ENCODE measurements at places on chromosomes 16 and 17.
A peak's percentile ranks its signal among the peaks of the same experiment; 100 is the strongest.

GRCh38 chr17:30228011-30228410, 7.5 kb downstream of the SLC6A4 start:
- no peak for DNase-seq

- no peak for DNase-seq
Measured at GRCh38 chr17:34623856-34624766, 44.7 kb downstream of the TMEM132E start.

DNA sequence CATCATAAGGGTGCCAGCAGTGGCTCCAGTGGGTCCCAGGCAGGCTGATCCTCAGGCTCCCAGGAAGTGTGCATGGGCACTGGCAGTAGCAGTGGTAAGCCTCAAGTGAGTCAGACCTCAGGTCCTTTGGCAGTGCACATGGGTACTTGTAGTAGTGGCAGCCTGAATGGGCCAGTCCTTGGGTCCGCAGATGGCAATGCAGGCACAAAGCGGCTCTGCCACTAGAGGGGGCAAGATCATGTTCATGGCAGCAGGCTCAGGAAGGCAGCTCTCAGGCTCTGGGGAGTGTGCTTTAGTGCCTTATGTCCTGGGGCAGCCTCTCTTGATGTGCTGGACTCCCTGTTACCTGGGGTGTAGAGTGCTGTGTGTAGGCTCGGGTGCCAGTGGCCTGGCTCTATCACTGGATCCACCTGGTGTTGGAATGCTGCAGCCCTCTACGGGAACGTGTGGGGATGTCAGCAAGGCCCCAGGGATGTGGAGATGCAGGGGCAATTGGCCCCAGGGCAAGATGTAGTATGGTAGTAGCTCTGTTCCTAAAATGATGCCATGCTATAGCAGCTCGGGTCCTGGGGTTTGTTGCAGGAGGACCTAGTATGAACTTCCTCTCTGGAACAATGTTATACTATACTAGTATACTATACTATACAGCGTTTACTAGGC, 11.0 kb downstream of the ACSM3 start:
- peak; percentile 13 for DNase-seq

GRCh38 chr17:27407916-27408864, 48.1 kb upstream of the KSR1 start:
- no peak for DNase-seq

GRCh38 chr17:76540381-76541300, 797 bp downstream of the PRCD start:
- peak; percentile 90 for DNase-seq

DNA sequence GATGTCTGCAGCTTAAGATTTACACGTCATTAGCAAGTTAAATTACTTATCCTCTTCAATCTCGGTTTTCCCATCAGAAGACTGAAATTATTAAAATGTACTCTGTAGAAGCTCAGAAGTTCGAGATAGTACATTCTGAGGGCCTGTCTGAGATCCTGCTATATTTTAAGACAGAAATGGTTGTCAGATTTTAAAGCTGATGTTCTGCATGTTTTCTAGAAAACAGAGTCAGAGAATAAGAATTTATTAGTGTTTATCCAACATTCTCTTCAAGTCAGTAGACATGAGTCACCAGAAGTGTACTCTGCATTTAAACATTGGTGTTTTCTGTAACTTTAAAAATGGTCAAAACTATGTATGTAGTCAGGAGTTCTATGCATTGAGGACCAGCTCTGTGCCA, 155.2 kb upstream of the MYOCD start:
- DNase-seq, result no peak

DNA sequence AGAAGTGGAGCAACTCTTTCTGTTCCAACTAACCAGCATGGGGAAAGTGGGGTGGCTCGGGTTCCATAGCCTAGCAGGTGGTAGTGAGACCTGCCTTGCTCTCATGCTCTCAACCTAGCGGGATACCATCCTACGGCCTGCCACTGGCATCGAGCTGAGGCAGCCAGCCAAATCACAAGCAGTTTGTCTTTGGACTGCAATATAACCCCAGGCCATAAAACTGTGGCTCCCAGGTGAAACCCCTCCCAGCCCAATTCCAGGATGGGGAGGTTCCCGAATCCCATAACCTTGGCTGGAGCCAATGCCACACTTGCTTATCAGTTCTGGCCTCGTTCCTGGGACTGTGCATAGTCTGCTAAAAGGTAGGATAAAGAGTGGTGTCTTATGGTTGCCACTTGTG, 155.8 kb upstream of the NETO2 start:
- no peak for DNase-seq

DNA sequence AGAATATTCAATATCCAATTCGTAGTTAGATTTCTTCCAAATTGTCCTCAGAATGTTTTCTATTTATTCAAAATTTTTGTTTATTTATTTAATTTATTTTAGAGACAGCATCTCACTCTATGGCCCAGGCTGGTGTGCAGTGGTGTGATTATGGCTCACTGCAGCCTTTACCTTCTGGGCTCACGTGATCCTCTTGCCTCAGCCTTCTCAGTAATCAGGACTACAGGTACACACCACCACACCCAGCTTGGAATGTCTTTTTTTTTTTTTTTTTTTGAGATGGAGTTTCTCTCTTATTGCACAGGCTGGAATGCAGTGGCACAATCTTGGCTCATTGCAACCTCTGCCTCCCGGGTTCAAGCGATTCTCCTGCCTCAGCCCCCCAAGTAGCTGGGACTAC, 3.5 kb upstream of the DRG2 start:
- DNase-seq, result no peak

DNA sequence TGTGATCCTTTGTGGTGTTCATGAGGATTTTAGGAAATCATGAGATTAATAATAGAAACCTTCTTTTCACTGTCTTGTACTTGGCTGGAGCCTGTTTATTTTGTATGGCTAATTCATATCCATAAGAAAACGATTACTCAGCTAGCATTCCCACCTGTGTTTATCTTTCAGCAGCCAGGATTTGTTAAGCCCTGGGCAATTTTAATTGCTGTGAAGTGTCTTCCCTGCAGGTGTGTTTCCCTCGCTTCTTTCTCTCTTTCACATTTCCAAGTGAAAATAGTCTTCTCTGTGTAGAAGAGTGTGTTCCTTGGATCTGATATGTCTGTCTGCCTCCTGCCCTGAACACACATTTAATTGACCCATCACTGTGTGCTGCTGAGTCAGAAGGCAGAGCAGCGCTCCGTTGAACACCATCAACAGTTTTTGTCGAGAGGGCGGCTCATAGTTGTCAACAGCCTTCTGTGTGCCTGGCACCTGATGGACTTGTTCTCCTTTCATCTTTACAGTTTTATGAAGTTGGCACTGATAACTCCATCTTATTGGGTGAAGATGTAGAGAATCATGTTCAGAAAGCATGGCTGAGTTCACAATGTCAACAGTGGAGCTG, 83.2 kb downstream of the SPECC1 start:
- no peak for DNase-seq

- DNase-seq, result no peak
Measured at GRCh38 chr16:17237350-17237944, 233.3 kb downstream of the XYLT1 start.

DNA sequence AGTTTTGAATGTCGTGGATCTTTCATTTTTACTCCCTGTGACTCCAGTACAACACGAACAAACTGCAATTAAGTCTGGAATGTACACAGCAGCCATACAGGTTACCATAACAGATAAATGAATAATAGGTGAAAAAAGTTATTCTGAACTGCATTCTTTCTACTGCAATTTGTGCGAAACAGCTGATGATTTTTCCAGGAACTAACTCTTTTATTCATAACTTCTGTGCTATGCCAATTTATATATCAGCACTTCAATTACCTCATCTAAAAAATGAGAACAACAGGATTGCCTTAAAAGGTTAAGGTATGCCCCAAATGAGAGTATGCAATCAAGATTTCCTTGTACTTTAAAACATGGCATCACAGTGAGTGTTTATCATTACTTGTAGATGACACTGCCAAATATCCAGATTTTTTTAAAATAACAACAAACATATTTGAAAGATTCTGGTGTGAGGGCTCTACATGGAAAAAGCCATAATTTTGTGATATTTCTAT, 238.9 kb downstream of the CDH8 start:
- DNase-seq, result no peak

GRCh38 chr17:74542727-74543383, 3.1 kb downstream of the CD300C start:
- no peak for DNase-seq

DNA sequence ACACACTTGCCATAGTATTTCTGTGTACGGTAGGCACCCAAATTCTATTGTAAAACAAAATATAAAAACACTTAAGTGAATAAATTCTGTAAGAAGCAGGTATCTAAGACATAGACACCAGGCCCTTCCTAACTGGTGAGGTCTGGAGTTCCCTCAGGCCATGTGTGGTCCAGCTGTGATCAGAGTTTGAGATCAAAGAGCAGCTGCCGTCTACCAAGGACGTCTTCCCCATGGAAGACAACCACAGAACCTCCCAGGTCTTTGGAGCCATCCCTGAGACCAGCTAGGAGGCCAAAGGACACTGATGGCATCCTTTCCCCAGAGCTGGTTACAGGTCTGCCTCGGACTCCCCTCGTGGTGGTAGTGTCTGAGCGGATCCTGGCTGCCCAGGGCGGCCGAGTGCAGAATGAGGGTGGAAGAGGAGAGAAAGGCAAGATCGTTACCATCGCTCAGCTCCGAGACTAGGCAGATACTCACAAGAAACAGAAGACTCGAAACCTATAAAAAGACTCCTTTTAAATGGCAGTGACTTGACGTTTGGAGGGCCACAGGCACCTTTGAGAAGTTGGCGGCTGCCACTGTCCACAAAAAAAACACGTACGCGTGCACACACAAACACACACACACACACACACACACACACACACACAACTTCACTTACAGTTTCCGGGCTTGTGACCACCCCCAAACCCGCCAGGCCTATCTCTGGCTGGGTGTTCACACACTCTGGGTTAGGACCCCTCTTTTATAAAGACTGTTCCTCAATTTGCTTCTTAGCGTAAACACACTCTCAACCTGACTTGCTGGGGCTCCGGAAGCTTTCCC, 7.5 kb downstream of the TIMP2 start:
- no peak for DNase-seq

- no peak for DNase-seq
Measured at GRCh38 chr16:74070237-74070636, 226.4 kb upstream of the PSMD7 start.

DNA sequence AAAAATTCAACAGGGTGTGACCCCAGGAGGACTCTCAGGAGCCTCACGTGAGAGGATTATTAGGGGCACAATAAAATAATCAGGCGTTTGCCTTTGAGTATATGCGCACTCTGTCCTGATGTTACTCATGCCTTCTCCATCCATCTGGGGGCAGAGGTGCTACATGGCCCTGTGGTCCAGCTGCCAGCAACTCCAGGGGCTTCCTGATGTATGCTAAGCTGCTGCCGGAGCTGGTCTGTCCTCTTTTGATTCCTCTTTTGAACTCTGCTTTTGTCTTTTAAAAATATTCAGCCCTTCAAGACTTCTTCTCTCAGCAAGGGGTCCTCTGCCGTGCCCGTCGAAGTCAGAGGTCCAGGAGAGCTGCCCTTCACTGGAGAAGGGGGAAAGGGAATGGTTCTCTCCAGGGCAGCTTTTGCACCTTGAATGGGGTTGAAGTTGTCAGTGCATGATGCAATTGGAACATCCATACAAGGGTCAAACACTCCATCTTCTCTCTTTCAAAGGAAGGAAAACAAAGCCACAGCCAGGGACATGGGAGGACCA, 431.4 kb downstream of the SHISA9 start:
- DNase-seq, result no peak

- no peak for DNase-seq
Measured at GRCh38 chr17:42361781-42362186, 26.5 kb downstream of the STAT3 start.

GRCh38 chr17:4920351-4921048, 11.6 kb upstream of the GP1BA start:
- DNase-seq, result no peak

DNA sequence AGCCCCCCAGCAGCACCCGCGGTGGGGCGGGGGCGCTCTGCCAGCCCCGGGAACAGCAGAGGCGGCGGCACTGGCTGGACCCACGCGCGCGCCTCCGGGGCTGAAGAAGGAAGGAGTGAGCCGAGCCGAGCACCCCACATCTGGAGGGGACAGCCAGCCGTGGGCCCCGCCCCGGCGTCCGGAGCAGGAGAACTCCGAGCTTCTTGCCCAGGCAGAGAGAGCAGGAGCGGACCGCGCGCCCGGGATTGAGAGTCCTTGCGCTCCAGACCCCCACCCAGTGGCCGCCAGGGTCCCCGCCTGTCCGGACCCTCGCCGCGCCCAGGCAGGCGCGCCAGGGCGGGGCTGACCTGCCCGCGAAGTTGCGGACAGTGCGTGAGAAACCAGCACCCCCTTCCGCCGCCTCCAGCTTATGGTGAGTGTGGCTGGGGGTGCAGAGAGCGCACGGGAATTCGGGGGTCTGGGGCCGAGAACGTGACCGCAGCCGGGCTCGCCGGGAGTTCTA, 921.9 kb upstream of the EEF2KMT start:
- DNase-seq, result peak; percentile 78

DNA sequence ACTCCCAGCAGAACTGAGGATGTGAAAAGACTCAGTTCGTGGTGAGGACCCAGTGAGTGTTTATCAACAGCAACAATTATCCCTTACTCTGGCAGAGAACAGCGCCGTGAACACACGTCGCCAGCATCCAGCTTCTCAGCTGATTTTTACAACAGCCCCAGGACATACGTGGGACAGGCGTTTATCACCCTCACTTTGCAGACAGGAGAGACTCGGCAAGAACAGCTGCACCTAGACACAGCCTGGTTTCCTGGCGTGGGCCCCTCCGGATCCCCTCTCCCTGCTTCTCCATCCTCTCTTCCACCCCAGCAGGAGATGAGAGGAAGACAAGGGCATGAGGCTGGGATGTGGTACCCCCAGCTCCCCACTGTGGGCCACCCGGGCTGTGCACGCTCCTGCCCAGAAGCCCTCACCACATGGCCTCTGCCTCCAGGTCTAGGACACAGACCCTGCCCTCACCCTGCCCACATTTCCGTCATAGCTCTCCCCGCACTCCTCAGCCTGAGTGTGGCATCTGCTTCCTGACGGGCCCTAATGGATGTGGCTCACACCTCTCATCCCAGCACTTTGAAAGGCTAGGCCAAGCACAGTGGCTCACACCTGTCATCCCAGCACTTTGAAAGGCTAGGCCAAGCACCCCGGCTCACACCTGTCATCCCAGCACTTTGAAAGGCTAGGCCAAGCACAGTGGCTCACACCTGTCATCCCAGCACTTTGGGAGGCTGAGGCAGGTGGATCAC, 17.5 kb downstream of the ABR start:
- no peak for DNase-seq

GRCh38 chr16:86052115-86052670, 153.2 kb downstream of the IRF8 start:
- peak; percentile 4 for DNase-seq

Measured in retina (tissue), 1 donor.